ENCODE measurements at places on chromosomes 2 and 18. TPM values are rescaled to one million over a fixed set of nuclear protein-coding genes. Genes with fewer than 3 reads are reported as not detected.

GRCh38 chr2:69151931-69152330 is 139.0 kb downstream of the ANTXR1 start:
- DNase-seq, result no peak

The MERTK gene
- 33.6 TPM for total RNA-seq

DNA sequence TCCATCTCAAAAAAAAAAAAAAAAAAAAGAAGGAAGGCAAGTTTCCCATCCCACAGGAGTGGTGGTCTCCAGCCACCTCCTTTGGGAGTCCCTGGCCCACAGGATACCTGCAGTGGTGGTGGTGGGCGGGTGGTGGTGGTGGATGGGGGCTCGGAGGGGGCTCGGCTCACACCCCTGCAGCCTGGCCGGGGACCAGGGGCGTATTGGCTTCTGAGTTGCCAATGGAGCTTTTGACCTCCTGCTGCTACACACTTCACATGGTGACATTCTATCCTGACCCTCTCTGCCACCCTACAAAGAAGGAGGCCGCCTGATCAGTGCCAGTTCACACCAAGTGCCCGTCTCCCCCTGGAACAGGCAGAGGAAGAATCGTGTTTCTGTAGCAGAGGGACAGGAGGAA is 119.6 kb downstream of the NFATC1 start:
- no peak for DNase-seq

The NRP2 gene
- total RNA-seq, result 82.0 TPM

- DNase-seq, result no peak
These were observed 7.7 kb upstream of the CDC42EP3 start for GRCh38 chr2:37679072-37679695.

The SERPINB10 gene
- total RNA-seq, result not detected

Measured in pulmonary artery endothelial cell (primary cell).